ENCODE measurements at places on chromosomes 1 and 21.

DNA sequence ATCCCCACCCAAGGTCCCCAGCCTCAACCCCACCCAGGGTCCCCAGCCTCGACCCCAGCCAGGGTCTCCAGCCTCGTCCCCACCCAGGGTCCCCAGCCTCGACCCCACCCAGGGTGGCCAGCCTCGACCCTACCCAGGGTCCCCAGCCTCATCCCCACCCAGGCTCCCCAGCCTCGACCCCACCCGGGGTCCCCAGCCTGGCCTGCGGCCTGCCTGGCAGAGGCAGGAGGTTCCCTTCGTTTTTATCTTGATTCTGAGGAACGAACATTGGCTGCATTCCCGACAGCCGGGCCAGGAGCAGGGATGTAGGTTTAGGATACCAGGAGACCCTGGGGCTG lies 3.4 kb upstream of the PDE9A start:
- no peak for DNase-seq

- DNase-seq: peak; percentile 3
Observed at GRCh38 chr1:174583316-174583715, 135.6 kb downstream of the GPR52 start.

- no peak for DNase-seq
Observed at GRCh38 chr1:44822131-44822701, 13.9 kb downstream of the BTBD19 start.

- no peak for DNase-seq
Observed at GRCh38 chr1:107232426-107232825, 91.6 kb downstream of the NTNG1 start.

GRCh38 chr1:223198628-223198965 lies 55.5 kb upstream of the TLR5 start:
- DNase-seq: no peak
